ENCODE measurements at places on chromosomes 2 and 18.
A peak's percentile ranks its signal among the peaks of the same experiment; 100 is the strongest.

- DNase-seq: no peak
Observed at GRCh38 chr2:42930025-42930581, 137.7 kb upstream of the HAAO start.

DNA sequence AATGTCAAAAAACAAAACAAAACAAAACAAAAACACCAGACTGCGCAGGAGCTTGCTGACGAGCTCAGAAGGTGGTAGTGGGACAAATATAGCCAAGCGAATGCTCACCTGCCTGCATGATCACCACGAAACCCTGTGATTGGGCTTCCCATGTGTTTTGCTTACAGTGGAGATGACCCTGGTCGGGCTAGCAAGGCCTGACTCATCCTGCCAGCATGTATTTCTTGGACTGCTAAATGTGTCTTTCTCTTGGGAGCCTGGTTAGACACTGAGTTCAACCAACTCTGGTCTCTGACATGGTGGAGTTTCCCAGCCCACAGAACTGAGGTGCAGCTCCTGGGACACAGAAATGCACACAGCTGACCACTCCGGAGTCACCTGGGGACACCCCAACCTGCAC is 30.7 kb upstream of the DUSP2 start:
- no peak for DNase-seq

- peak; percentile 50 for DNase-seq
Observed at GRCh38 chr2:230473378-230473777, 57.4 kb downstream of the SP100 start.

DNA sequence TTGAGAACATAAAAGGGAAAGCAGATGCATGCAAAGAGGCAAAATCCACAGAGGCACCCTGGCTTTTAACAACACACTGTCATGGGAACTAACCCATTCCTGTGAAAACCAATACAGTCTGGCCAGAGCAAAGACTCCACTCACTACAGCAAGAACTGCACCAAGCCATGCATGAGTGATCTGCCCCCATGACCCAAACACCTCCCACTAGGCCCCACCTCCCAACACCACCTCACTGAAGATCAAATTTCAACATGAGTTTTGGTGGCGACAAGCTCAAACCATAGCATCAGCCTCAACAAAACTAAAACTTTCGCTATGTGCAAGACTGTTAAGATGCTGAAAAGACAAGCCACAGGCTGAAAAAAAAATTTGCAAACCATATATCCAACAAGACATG is 162.8 kb downstream of the SMAD2 start:
- DNase-seq: no peak
